Ascending aorta (tissue), 2 donors: ENCODE measurements at places on chromosomes 1 and 21.

DNA sequence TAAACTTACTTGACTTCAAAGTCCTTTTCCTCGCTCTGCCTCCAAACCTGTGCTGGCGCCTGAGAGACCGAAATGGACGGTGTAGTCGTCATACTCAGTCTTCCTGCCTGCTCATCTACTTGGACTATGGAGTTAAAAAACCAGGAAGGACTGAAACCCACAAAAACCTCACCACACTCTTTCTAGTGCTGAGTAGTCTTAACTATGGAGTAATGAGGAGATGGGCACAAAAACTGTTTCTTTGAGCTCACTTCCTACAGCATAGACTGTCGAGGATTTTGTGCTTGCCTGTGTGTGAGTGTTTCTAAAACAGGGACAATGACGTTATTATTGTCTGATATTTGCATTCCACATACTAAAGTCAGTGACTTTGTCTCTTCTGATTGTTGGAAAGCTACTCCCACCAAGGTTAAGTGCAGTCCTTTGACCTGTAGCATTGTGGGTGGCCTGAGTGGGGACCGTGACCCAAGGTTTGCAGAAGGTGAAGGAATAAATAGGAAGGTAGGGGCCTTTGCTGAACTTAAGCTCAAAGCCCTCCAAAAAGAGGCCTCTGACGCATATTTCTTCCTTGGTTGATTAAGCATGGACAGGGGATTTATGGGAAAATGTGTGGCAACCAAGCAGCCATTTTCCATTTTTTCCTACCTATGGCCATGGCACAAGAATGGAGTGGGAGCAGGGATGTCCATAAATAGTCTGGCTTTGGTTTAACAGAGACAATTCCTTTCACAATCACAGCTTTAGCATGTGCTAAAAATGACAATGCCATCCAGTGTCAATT lies 109.6 kb downstream of the ZBTB18 start:
- no peak for DNase-seq

- DNase-seq, result no peak
Observed at GRCh38 chr1:24735509-24736375, 9.5 kb upstream of the CLIC4 start.

GRCh38 chr1:219412772-219413171 lies 200.1 kb downstream of the ZC3H11B start:
- no peak for DNase-seq

GRCh38 chr1:94734963-94735901 lies 84.9 kb upstream of the SLC44A3 start:
- no peak for DNase-seq

DNA sequence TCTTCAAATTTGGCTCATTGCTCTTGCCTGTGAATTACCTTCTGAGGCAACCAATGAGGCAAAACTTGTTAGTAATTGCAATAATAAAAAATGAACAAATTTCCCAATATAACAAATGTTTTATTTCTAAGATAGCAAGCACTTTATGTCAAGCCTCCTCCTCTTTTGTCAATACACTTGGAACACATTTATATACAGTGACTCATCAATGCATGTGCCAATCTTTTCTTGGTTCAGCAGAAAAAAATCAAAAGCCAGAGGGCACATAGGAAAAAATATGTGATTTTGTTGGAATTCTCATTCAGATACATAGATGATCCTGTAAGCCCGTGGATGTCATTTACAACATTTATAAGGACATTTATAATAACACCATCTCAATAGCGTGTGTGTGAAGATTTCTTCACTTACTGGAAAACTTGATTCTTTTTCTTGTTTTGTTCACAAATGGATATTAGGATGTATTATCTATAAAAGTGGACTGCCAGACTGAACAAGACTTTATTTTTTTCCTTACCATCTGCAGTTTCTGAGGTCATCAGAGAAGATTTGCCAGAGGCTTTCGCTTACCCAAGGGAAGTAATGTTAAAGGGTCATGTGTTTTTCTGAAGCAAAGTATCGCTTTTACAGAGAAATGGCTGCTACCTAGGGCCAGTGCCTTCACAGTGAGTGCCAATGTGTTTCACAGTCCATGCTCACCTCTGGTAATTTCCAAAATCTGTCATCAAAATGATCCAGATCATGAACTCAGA lies 645.7 kb upstream of the PTBP2 start:
- no peak for DNase-seq
